ENCODE measurements at places on chromosomes 5 and 9.
A peak's percentile ranks its signal among the peaks of the same experiment; 100 is the strongest.

GRCh38 chr5:160959804-160960203, 107.8 kb upstream of the ATP10B start:
- DNase-seq: no peak

GRCh38 chr9:117104716-117105495, 310.0 kb downstream of the ASTN2 start:
- no peak for DNase-seq

DNA sequence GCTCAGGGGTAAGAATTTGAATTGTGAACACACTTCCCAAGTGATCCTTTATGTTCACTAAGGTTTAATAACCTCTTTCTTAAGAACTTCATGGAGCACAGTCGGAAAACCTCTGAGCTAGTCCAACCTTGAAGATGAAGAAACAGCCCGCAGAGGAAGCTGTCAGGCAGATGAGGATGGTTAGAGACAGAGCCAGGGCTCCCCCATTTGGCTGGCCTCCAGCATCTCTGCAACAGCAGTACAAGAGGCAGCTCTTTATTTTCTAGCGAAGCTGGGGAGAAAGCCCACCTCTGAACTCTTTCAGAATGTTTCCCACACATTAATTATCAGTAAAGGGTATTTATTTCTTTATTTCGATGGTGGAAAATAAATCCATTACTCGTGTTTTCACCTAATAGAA, 350.8 kb downstream of the DMRT2 start:
- DNase-seq: peak; percentile 38

DNA sequence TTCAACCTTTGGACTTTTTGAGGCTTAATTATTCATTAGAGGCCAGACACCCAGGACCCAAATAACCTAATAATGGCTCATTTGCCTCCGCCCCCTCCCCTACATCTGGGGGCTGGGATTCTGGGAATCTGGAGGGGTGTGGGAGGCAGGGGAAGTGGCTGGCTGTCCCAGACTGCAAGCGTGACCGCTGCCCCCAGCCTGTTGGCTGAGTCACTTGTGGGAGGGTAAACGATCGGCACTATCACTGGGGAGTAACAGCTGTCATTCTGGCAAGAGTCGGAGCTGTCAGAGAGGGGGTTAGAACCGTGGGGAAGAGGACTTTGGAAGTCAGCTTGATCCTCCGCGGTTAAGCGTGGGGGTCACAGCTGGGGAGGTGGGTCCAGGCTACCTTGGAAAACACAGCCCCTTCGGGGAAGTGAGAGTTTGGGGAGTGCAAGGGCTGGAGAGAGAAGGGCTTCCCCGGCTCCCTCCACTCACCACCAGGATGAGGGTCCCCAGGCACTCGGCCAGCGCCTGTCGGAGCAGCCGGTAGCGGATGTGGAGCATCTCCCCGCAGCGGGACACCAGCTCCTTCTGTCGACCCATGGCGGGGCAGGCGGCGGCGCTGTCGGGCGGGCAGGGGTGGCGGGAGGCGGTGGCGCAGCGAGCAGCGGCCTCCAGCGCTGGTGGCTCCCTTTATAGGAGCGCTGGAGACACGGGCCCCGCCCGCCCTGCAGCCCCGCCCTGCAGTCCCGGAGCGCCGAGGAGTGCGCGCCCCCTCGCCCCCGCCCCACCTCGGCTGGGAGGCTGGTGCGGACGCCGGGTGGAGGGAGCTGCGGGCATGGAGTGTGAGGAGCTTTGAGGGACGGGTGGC, at the start of gene AQP3:
Gene AQP3 (minus strand): TSS at position 648 of the 853 bp plus-strand sequence. CDS start 63 bp downstream, at position 585.
- peak; percentile 89 for DNase-seq

DNA sequence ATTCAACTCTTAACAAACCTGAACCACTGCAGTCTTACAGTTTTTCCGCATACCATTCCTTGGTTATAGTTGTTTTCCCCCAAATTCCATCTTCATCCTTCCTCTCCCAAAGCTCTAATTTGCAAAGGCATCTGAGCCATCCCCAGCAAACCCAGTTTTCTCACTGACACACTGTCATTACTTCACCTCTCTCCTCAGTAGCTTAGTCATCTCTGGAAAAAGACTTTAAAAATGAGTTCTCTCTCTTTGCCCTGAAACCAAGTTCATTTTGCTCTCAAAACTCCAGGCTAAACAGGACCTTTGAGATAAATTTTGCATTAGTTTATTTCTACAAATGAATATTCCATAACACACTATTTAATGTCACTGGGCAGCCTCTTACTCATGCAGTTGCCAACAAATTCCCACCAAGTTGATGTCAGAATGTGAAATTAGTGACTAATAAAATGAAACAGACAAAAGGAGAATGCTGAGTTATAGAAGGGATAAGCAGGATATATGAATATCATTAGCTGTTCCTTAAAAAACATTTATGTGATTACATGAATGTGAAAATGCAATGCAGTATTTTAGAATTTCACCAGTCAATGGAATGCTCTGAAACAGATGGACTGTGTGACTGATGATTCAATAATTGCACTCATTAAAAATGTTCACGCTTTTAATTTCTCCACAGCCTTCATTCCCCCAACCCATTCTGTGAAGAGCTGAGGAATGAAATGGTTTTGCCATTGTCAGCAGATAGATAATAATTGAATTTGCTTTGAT, 107.4 kb upstream of the DMAC1 start:
- DNase-seq: no peak

DNA sequence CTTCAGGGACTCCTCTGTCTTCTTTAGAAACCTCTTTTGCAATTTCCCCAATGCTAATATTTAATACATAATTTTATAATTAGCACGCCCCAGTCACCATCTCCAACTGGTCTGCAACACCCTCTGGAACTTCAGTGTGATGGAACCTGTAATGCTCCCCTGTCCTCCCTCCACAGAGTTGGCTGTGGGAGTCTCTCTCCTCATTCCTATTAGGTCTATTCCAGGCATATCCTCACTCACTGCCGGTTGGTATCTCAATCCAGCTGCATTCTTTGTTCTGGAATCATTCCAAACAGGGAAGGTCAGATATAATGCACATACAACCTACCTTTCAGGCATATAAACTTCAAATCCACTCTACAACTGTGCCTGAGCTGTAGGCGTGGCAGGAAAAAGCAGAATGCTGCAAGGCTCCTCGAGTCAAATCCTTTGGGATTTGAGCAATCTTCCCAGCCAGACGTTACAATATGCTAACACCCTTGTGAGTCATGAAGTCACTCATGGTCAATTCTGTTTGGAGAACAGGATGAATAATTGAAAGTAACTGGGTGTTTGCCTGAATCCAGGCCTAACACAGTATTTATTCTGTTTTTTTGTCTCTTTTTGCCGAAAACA, 293.8 kb downstream of the CWC27 start:
- no peak for DNase-seq

GRCh38 chr5:112929336-112930081, 7.5 kb upstream of the REEP5 start:
- DNase-seq: no peak

DNA sequence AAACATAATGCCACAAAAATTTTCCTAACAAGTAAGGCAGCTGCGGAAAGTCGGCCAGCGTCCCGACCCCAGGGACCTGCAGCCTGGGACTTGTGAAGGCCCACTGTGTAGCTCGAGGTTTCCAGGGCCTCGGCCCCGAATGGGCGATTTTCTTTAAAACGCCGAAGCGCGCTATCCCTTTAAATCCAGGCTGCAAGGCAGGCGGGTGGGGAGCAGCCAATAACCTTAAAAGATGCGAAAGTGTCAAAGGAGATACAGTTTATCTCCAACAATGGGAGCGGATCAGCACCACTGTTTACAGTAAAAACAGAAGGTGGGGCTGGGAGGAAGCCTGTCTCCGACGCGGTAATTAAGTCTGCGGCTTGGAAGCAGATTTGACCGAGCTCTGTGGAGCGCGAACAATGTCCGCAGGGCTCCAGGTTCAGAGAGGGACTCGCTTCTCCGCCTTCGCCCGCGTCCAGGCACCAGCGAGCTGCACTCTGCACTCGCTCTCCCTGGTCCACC, 1.7 kb upstream of the ZSWIM6 start:
- DNase-seq: peak; percentile 77

GRCh38 chr9:21782205-21782604, 20.2 kb upstream of the MTAP start:
- no peak for DNase-seq

DNA sequence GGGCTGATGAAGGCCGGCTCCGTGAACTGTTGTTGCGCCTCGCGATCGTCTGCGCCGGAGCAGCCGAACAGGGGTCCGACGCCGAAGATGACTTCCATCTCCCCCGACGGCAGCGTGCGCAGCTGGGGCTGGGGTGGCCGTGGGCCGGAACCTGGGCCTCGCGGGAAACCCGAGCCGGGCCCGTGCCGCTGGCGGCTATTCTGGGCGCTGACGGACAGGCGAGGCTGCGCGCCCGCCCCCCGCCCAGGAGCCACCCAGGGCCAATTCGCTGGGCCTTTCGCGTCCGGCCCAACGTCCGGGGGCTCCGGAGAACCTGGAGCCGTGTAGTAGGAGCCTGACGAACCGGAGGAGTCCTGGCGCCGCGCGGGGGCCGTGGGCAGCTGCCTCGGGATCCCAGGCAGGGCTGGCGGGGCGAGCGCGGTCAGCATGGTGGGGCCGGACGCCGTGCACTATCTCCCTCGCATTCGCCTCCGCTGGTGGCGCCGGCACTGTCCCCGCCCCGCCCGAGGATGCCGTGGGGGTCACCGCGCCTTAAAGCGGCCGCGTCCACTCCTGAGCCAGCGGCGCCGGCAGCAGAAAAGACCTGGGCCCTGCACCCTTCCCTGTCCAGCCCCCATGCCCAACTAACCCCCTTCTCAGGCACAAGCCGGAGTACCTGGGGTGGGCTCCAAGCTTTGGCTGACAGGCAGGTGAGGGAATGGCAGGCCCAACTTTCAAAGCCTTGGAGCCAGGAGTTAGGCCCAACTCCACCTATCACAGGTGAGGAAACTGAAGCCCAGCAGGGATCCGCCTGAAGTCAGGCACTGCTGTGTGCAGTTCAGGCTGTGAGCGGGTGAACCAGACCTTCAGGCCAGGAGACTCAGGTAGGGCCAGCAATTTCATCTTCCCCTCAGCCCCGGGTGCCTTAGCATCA, at the start of gene PROB1:
Gene PROB1 (minus strand): TSS at position 451 of the 913 bp plus-strand sequence. CDS start 23 bp downstream, at position 428.
- peak; percentile 63 for DNase-seq

DNA sequence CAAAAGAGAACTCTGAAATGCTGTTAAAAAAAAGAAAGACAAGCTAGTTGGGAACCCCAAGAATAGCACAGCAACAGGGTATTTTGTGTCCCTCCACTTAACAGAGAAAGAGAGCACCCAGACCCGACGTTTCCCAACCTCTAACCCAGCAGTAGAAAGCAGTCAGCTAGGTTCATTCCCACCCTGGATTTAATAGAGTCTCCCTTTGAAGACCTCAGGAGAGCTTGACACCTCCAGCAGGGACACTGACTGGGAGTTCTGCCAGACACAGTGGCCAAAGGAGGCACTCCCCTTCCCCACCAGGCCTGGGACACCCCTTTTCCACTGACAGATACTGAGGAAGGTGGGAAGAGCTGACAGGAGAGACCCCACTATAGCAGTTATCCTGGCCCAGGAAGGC, 337.5 kb upstream of the MSX2 start:
- DNase-seq: no peak

DNA sequence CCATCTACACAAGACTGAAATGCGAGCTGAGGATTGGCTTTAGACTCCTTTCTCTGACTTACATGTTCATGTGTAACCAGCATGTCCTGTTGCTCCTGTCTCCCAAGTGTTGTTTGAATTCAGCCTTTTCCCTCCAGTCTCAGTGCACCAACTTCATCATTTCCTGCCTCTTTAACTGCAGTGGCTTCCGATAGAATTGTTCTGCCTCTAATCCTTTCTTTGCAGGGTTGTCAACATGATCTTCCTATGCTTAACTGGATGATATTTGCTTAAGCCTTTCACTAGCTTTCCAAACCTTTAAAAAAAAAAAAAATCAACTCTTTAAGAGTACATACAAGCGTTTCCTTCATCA, 6.7 kb upstream of the FYB1 start:
- no peak for DNase-seq

GRCh38 chr5:25544652-25545249, 900.0 kb upstream of the CDH10 start:
- peak; percentile 89 for DNase-seq

DNA sequence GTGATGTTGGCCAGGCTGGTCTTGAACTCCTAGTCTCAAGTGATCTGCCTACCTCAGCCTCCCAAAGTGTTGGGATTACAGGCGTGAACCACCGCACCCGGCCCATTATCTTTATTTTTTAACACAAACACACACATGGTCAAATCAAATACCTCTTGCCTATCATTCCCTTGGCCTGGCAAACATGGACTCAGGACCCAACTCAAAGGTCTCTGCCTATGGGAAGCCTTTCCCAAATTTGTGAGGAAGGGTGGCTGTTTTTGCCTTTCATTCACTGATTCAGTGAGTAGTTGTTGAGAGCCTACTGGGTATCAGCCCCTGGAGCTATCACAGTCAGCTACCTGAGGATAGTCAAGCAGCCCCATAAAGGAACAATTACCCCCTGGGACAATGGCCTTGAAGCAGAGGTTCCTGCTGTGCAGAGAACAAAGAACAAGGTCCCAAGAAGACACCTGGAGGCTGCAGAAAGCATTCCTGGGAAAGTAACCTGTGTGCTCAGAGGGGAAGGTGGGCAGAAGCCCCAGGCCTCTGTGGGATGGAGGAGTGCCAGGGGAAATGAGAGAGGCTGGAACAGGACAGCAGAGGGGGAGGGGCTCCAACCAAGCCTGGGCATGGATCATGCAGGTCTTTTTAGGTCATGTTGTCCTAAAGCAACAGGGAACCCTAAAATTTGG, 126.4 kb downstream of the CRB2 start:
- peak; percentile 64 for DNase-seq

- DNase-seq: no peak
Observed at GRCh38 chr5:252546-252945, 18.9 kb upstream of the PDCD6 start.

- DNase-seq: no peak
Observed at GRCh38 chr9:95780121-95780520, 95.4 kb upstream of the ERCC6L2 start.

DNA sequence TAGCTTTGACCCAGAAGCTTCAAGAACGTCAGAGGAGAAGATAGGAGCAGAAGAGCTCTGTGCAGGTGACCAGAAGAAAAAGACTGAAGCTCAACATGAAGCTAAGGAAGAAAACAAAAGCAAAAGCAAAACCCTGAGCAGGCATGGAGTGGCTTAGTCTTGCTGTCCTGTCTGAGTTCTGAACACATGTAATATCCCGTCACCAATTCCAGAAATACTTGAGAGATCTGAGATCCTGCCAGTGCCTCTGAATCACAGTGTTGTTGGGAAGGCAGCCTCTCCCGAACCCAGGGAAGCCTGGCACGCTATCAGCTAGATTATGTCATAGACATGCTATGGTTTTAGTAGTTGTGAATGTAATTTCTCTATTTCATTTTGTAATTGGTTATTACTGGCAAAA, 235.7 kb downstream of the ICE1 start:
- DNase-seq: no peak

Measured in GM23338 (cell line).